ENCODE measurements at places on chromosomes 5 and 9.

DNA sequence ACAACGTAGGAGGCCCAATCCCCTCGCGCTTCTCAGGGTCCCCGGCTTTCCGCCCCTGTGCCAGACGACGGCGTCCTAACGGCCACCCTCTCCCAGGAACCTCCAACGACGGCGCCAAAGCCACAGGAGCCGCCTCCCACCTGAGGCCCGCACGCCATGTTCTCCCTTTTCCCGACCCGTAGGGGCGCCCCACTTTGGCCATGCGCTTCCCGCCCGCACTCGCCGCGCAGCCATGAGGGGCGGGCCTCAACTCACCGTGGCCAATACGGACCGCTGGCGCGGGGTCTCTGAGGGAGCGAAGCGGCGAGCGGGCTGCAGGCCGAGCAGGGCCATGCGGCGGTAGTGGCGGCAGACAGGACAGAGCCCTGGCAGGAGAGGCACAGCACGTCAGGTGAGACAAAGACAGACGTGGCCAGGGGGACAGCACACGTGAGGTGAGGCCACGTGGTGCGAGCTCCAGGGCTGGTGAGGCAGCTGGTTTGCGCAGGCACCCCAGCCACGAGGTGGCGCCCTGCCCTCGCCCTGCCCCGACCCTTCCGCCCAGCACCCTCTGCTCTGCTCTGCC is 1005.5 kb upstream of the PTPRD start:
- DNase-seq = no peak

DNA sequence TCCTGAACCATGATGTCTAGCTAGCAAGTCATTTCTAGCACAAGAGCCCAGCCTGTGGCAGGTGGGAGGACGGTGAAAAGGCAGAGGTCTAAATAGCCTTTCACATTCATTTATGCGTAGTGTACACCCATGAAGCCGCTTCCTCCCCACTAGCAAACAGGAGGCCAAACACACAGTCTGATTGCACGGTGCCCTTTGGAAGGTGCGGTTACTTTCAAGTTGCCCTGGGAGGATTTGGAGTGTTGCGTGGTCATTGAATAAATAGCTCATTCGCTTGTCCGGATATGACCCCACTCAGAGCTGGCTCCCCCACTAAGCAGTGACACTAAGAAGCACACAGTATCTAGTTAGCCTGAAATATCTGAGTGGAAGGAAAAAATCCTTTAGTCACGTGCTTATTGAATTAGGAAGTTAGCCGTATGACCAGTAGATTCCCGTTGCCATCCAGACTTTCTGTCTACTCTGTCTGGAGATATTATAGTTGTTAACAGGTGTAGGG is 664 bp upstream of the ARSB start:
- no peak for DNase-seq

- no peak for DNase-seq
Measured at GRCh38 chr5:2430606-2431005, 320.9 kb downstream of the IRX2 start.

GRCh38 chr9:134707031-134707680 is 65.6 kb downstream of the COL5A1 start:
- DNase-seq = no peak

- DNase-seq = no peak
Measured at GRCh38 chr5:99763021-99763774, 772.0 kb upstream of the FAM174A start.

GRCh38 chr5:73539730-73540129 is 25.7 kb downstream of the ANKRA2 start:
- DNase-seq = no peak

GRCh38 chr9:128099932-128100491 is 27.5 kb downstream of the PTGES2 start:
- no peak for DNase-seq

- DNase-seq = no peak
Measured at GRCh38 chr9:95629585-95629984, 112.8 kb upstream of the PTCH1 start.

- DNase-seq = no peak
Measured at GRCh38 chr9:123421186-123421585, 65.2 kb downstream of the CRB2 start.

DNA sequence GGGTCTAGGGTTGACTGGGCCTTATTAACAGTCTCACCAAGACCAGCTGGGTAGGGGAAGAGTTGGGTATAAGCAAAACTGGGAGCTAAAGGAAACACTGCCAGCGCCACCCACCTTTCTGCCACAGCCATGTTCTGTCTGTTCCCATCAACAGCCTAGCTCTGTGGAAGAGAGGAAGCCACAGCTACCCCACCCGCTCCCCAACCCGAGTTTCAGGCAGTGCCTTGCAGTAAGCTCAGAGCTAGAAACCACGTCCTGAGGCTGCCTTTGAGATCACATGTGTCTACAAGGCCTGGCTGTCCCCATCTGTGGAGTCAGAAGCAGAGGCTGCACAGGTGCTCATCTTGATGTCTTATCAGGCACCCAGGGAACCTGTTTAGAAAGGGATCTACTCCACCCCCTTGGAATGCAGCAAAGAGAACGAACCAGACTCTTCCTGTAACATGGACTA is 15.3 kb downstream of the HNRNPH1 start:
- no peak for DNase-seq

- no peak for DNase-seq
Measured at GRCh38 chr5:334903-335739, 13.6 kb downstream of the AHRR start.

- no peak for DNase-seq
Measured at GRCh38 chr5:94968507-94969095, 316.3 kb downstream of the MCTP1 start.

- no peak for DNase-seq
Measured at GRCh38 chr5:142597546-142598337, 88.1 kb downstream of the FGF1 start.

- DNase-seq = no peak
Measured at GRCh38 chr5:178941361-178941760, 363 bp downstream of the ZNF454 start.

GRCh38 chr5:143119881-143120341 is 283.6 kb downstream of the NR3C1 start:
- DNase-seq = no peak
